ENCODE measurements at places on chromosomes 1 and 21.

DNA sequence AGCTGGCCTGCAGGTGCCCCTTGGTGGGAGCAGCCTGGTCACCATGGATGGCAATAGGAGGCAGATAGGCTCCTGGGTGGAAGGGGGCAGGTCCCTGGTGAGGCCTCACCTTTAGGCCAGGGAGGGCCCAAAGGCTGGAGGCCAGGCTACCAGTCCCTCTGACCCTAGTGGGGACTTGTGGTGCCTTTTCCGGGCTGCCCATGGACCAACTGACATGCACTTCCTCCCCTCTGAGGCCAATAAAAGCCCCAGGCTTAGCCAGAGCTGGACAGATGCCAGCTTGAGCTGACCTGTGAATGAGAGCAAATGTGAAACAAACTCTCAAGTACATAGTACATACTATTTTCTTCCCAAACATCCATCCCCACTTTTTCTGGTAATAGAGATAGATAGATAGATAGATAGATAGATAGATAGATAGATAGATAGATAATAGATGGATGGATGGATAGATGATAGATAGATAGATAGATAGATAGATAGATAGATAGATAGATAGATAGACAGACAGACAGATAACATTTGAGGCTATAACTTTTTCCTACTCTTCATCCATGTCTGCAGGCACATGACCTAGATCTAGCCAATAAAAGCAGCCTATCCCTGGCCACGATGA, 9.2 kb upstream of the CTTNBP2NL start:
- no peak for DNase-seq

DNA sequence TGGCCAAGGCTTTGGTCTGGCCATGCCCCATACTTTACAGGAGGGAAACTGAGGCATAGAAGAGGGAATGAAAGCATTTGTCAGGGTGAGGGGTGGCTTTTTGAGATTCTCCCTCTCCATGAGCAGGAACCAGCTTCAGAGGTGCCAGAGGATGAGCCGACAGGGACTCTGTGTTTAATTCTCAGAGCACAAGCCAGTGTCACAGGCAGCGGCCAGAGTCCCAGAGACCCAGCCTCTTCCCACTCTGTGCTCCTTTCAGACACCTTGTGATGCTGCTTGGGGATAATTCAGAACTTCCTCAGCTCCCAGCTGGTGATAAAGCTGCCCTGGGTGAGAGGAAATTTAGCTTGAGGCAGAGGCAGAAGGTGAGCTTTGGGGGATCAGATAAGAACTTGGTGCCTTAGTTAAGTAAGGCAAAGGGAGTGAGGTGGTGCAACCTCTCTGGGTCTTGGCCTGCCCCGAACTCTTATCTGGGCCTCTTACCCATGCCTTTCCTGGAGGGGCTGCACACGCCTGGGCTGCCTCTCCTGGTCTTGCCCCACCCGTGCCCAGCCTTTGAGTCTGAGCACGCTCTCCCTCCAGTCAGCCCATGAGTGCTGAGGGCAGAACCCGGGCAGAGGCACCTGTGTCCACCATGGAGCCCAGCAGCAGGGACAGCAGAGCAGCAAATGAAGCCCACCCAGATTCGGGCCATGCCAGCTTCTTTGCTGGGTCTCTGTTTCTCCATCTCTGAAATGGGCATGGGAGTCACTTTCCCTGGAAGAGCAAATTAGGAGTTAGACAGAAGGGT, 175.6 kb upstream of the C1orf174 start:
- DNase-seq = no peak

- no peak for DNase-seq
Measured at GRCh38 chr1:207156095-207156494, 52.1 kb downstream of the C4BPA start.

GRCh38 chr1:185663771-185664296, 70.4 kb upstream of the HMCN1 start:
- no peak for DNase-seq
